ENCODE measurements at places on chromosomes 7 and 10. TPM values are rescaled to one million over a fixed set of nuclear protein-coding genes. Genes with fewer than 3 reads are reported as not detected.

NOS3 gene
- 6.7 TPM for total RNA-seq

VIPR2 gene
- 0.56 TPM for total RNA-seq

FAM25G gene
- total RNA-seq = not detected

SLC26A3 gene
- not detected for total RNA-seq

DYNC1I1 gene
- total RNA-seq = 6.6 TPM

OGDHL gene
- total RNA-seq = 40.3 TPM

CHAT gene
- total RNA-seq = not detected

OAT gene
- 97.7 TPM for total RNA-seq

GPER1 gene
- 29.1 TPM for total RNA-seq

HYAL4 gene
- not detected for total RNA-seq

GRCh38 chr10:118277871-118278270 is 64.3 kb downstream of the FAM204A start:
- no peaks in the 10 kb centered on the region for H3K4me1 ChIP-seq
- no peak overlapping the region for H3K4me3 ChIP-seq
- no peak overlapping the region for H3K27ac ChIP-seq
- H3K36me3 ChIP-seq = no peaks in the 10 kb centered on the region
- DNase-seq = no peak
- H3K27me3 ChIP-seq = no peaks in the 10 kb centered on the region

- H3K4me3 ChIP-seq = no peak overlapping the region
- H3K4me1 ChIP-seq = no peaks in the 10 kb centered on the region
- no peak overlapping the region for H3K27ac ChIP-seq
- no peaks in the 10 kb centered on the region for H3K27me3 ChIP-seq
- no peak for DNase-seq
Measured at GRCh38 chr10:89019569-89020327, 29.1 kb downstream of the FAS start.

DNA sequence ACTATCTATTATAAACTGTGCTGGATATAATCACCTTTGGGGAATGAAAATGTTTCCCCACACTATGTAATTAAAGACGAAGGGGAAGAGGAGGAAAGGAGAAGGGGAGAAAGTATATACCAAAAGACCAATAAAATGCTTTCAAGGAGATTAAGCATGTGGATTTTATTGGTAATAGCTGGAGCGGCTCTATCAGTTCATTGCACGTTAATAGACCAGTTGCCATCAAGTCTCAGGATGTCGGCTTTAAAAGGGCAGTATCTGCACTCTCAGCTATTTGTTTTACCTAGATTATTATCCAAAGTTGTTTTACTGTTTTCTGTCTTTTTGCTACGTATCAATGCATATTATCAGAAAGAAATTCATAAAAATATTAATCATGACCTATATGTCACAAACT is 9.0 kb downstream of the ETV1 start:
- H3K27me3 ChIP-seq = no peaks in the 10 kb centered on the region
- H3K4me3 ChIP-seq = no peak overlapping the region
- no peak overlapping the region for H3K27ac ChIP-seq

DNA sequence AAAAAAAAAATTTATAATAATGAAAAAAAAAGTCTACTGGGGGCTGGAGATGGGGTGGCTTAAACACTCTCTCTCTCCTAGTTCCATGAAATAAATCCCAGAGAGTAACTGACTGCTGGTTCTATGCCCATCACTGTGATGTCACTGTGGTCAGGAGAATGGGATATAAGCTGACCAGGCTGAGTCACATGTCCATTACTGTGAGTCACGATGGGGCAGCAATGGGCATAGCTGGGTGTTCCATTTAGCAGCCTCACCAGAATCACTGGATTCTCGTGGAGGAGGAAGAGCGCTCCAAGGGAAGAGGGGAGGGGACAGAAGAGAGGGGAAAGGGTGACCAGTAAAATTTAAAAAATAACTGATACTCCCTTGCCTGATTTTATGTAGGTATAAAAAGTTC is 37.1 kb downstream of the MASTL start:
- H3K27ac ChIP-seq = no peak overlapping the region
- peaks cover 3% of the 10 kb centered on the region for H3K36me3 ChIP-seq
- H3K4me1 ChIP-seq = no peaks in the 10 kb centered on the region
- H3K27me3 ChIP-seq = no peaks in the 10 kb centered on the region

DNA sequence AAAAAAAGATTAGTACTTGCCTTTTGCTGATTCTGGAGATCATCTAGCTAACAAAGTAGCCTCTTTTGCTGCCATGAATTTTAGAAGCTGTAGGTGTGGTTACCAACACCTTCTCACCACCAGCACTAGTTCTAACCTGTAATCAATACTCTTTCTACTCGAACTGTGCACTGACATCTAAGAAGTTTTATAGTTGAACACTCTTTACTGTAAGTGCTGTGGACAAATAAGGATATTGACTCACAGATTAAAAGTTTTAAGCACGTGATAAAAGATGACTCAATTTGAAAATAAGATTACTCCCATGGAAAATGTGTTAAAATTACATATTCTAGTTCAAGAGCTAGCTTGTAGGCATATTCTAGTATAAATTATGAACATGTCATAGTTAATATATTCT is 89.9 kb downstream of the REEP3 start:
- H3K27ac ChIP-seq = no peak overlapping the region
- H3K4me1 ChIP-seq = no peaks in the 10 kb centered on the region
- DNase-seq = no peak
- no peak overlapping the region for H3K4me3 ChIP-seq
- H3K36me3 ChIP-seq = peaks cover 4% of the 10 kb centered on the region
- H3K27me3 ChIP-seq = no peaks in the 10 kb centered on the region

DNA sequence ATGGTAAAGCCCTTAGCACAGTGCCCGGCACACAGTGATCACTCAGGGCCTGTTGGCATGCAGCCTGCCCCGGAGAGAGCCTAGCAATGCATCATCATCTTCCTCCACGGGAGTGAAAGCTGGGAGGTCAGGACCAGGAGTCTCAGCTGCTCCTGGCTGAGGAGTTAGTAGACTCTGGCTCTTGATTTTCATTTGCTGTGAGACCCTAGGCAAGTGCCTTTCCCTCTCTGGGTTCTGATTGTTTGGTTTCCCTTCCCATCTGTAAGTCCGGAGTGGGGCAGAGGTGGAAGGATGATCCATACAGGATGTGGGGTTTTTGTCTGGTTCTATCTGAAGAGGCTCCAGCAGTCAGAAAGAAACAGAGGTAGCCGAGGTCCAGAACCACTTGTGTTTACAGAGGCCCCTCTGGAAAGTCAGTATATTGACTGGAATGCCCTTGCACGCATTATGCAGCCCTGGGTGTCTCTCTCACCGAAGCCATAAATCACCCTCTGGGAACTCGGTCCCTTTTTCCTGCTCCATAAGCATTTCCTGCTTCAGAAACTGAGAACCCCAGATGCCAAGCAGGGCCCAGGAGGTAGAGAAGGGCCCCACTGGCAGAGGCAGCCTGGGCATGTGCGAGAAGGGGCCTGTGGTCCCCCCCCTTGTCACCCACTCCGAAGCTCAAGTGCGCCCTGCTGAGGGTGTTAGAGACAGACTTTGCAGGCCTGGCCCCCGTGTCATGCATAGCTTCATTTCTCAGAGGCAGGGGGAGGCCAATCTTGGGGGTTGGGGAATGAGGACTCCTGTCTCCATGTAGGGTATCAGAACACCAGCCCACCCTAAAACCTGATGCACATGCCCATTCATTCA is 8.5 kb downstream of the UNC5B start:
- DNase-seq = no peak
- no peak overlapping the region for H3K4me3 ChIP-seq
- no peak overlapping the region for H3K27ac ChIP-seq
- H3K27me3 ChIP-seq = no peaks in the 10 kb centered on the region
- no peaks in the 10 kb centered on the region for H3K36me3 ChIP-seq

- H3K4me1 ChIP-seq = no peaks in the 10 kb centered on the region
- no peaks in the 10 kb centered on the region for H3K36me3 ChIP-seq
- no peak overlapping the region for H3K27ac ChIP-seq
- DNase-seq = no peak
- no peak overlapping the region for H3K4me3 ChIP-seq
Measured at GRCh38 chr10:17406036-17406834, 48.2 kb downstream of the ST8SIA6 start.

DNA sequence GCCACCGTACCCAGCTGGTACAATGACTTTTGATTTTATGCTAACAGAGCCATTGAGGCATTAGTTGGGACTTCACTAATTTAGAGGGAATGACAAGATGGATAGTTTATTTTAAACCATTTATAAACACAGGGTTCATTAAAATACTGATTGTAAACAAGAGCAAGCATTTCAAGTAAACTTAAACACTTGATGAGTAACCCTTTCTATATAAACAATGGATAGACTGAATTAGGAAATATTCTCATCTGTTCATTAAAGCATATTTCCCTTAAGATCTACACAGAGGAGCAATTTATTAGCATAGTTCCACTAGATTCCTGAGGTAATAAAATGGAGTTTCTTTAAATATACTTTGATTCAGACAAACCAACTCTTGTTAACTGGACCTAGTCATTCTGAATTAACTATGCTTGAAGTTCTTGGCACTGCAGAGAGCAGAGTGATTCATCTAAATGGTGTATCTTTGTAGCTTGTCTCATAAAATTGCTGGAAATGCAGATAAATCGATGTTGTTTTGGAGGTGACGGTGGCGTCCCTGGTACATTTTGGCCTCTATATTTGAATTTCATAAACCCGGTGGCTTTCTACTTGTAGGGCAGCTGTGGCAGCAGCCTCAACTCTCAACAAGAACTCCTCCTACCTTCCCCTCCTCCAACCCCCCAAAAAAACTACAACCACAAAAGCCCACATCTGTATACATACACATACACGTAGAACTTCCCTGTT is 15.4 kb upstream of the VDAC2 start:
- no peak overlapping the region for H3K27ac ChIP-seq
- no peaks in the 10 kb centered on the region for H3K36me3 ChIP-seq
- H3K4me3 ChIP-seq = no peak overlapping the region
- H3K4me1 ChIP-seq = no peaks in the 10 kb centered on the region

- H3K27ac ChIP-seq = no peak overlapping the region
- H3K4me1 ChIP-seq = peaks cover 5% of the 10 kb centered on the region
- no peaks in the 10 kb centered on the region for H3K36me3 ChIP-seq
- no peak for DNase-seq
Measured at GRCh38 chr7:8434290-8435002, 1.0 kb downstream of the NXPH1 start.

GRCh38 chr7:35463176-35463700 is 209.3 kb upstream of the TBX20 start:
- H3K36me3 ChIP-seq = no peaks in the 10 kb centered on the region
- no peak overlapping the region for H3K4me3 ChIP-seq
- H3K4me1 ChIP-seq = no peaks in the 10 kb centered on the region
- no peak for DNase-seq
- H3K27ac ChIP-seq = no peak overlapping the region
- no peaks in the 10 kb centered on the region for H3K27me3 ChIP-seq

GRCh38 chr10:72170263-72170662 is 45.5 kb upstream of the ANAPC16 start:
- peak; percentile 97 for DNase-seq
- no peak overlapping the region for H3K4me3 ChIP-seq
- no peaks in the 10 kb centered on the region for H3K27me3 ChIP-seq
- H3K4me1 ChIP-seq = peaks cover 37% of the 10 kb centered on the region
- H3K27ac ChIP-seq = peak overlapping the region; percentile 63
- H3K36me3 ChIP-seq = no peaks in the 10 kb centered on the region

GRCh38 chr10:22053048-22053447 is 49.5 kb upstream of the DNAJC1 start:
- no peak for DNase-seq
- H3K27ac ChIP-seq = no peak overlapping the region
- H3K27me3 ChIP-seq = no peaks in the 10 kb centered on the region

DNA sequence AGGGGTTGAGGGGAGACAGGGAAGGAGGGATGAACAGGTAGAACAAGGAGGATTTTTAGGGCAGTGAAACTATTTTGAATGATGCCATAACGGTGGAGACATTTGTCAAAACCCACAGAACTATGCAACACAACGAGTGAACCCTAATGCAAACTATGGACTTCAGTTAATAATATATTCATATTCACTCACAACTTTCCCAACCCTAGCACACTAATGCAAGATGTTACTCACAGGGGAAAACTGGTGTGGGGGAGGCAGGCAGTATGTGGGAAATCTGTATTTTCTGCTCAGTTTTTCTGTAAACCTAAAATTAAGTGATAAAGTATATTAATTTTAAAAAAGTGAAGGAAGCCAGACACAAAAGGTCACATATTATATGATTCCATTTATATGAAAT is 17.3 kb downstream of the GNA12 start:
- no peaks in the 10 kb centered on the region for H3K36me3 ChIP-seq
- no peak overlapping the region for H3K4me3 ChIP-seq
- H3K4me1 ChIP-seq = peaks cover 13% of the 10 kb centered on the region
- H3K27ac ChIP-seq = no peak overlapping the region
- no peaks in the 10 kb centered on the region for H3K27me3 ChIP-seq
- no peak for DNase-seq

DNA sequence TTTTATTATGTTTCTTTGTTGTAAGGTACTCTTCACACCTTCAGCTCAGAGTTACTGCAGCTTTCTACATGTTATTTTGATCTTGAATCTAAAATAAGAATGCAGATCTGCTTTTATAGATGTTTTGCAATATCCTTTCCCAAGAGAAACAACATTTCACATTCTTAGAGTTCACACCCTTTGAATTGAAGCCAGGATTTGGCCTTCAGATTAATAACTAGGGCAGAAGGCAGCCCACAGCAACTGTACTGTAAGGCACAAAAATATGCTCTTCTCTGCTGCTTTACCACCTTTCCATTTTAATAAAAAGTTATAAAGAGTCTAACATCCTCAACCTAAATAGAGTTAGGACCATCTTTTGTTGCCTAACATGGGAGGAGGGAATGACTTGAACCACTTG is 224.7 kb downstream of the LHFPL3 start:
- H3K4me1 ChIP-seq = no peaks in the 10 kb centered on the region
- no peak for DNase-seq
- no peak overlapping the region for H3K27ac ChIP-seq

DNA sequence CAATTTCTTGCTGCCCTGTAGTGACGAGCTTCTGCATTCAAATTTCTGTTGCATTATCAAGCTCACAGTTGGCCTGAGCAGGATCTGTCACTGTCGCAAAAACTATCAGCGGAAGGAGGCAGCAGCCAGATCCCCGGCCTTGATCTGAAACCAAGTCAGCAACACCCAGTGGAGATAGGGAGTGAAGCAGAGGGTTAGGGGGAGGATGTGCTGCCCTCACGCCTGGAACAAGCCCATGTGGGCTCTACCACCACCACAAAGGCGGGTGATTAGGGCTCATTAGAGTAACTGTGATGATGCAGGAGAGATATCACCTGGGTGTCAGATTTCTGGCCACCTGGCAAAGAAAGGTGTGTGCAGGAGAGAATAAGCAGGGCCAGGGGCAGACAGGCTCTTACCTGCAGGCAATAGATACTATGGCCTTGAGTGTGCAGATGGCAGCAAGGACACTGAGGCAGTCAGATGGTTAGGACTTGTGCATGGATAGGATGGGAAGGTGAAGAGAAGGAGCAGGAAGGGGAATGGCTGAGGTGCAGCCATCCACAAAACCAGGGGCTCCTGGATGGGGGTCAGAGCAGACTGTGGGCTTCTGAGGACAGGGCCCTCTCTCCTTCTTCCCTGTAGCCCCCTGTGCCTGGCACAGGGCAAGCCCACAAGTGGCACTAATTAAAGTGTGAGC is 417.3 kb downstream of the RPS24 start:
- H3K36me3 ChIP-seq = no peaks in the 10 kb centered on the region
- DNase-seq = no peak
- no peaks in the 10 kb centered on the region for H3K4me1 ChIP-seq
- H3K4me3 ChIP-seq = no peak overlapping the region
- H3K27ac ChIP-seq = no peak overlapping the region
- no peaks in the 10 kb centered on the region for H3K27me3 ChIP-seq

Data from thyroid gland (tissue), 4 donors.